ENCODE measurements at places on chromosomes 7 and 10.
A peak's percentile ranks its signal among the peaks of the same experiment; 100 is the strongest.

DNA sequence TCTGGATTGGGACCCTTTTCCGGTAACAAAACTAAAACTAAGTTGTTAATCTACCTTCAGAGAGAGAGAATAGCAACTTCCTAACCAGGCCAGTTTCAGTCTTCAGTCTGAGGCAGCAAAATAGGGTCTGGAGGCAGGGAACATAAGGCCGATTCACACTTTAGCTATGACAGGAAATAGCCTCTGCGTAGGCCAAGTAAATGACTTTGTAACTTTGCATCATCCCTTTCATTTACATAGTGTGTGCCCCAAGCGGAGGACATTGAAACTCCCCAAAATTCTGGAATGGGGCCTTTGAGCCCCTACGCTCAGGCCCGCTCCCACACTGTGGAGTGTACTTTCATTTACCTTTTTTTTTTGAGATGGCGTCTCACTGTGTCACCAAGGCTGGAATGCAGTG is 1.7 kb upstream of the UPP1 start:
- peak; percentile 86 for DNase-seq

DNA sequence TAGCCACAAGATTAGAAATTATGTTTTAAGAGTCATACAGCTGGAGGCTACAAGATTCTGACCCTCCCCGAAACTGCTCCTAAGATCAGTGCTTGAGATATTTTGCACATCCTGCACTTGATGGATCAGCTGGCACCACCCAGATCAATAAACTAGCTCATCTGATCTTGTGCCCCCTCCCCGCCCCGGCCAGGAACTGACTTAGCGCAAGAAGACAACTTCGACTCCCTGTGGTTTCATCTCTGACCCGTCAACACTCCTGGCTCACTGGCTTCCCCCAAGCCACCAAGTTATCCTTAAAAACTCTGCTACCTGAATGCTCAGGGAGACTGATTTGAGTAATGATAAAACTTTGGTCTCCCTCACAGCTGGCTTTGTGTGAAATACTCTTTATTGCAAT is 73.5 kb upstream of the NPSR1 start:
- no peak for DNase-seq

DNA sequence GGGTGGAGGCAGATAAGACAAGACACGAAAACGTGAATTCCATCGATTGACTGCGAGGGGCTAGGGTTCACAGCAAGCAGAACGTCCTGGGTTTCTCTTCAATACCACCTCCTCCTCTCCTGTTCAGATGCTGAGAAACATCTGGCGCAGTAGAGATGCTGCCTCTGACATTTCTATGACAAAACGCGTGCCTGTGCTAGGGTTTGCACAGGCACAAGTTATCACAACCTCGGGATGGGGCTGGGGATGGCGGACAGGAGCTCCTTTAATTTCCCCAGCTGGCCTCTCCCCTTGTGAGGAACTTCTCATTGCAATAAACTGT is 99.8 kb upstream of the SVIL start:
- DNase-seq: no peak

- no peak for DNase-seq
These were observed 763.2 kb downstream of the GRID1 start for GRCh38 chr10:85603151-85603940.

DNA sequence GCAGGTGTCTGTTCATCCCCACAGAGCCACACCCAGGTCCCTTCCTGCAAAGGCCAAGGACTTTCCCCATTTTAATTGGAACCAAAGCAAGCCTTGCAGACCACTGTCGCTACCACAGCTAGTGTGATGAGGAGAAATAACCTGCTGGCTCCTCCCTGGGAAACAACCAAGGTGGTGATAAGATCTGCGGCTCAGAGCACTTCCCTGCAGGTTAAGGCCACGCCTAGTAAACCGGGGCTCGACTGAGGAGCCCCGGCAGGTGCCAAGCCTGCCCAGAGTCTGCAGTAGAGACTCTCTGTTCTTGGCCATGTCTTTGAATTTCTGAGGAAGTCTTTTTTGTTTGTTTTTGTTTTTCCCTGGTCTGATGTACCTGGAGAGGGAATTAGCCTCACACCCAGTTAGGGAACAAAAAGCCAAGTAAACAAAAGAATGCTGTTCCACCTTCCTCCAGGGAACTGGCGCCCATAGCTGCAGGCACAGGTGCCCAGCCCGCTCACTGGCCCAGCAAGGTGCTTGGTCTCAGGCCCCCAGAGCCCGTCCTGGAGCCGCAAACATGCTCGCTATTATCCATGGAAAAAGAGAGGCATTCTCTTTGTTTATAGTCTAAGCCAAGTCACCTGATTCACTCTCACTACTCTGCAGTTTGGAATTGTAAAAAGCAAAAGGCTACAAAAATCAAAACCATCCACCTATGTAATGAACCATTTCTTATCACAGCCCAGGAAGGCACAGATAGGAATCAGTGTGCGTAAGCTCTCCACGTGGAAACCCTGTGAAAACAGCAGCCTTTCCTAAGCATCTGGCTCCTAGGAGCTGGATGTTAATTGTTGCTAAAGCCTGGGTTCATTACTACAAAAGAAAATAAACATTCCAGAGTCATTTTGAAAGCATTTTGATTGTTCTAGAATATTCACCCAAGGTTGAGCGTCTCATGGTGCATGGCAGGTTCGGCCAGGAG is 2.7 kb downstream of the GPR146 start:
- DNase-seq: no peak

DNA sequence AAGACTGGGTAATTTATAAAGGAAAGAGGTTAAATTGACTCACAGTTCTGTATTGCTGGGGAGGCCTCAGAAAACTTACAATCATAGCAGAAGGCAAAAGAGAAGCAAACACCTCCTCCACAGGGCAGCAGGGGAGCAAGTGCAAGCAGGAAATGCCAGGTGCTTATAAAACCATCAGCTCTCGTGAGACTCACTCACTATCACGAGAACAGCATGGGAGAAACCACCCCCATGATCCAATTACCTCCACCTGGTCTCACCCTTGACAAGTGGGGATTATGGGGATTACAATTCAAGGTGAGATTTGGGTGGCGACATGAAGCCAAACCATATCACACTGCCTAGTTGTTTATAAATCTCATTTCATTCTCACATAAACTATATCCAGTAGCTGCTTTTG is 28.0 kb upstream of the CPN1 start:
- DNase-seq: no peak

DNA sequence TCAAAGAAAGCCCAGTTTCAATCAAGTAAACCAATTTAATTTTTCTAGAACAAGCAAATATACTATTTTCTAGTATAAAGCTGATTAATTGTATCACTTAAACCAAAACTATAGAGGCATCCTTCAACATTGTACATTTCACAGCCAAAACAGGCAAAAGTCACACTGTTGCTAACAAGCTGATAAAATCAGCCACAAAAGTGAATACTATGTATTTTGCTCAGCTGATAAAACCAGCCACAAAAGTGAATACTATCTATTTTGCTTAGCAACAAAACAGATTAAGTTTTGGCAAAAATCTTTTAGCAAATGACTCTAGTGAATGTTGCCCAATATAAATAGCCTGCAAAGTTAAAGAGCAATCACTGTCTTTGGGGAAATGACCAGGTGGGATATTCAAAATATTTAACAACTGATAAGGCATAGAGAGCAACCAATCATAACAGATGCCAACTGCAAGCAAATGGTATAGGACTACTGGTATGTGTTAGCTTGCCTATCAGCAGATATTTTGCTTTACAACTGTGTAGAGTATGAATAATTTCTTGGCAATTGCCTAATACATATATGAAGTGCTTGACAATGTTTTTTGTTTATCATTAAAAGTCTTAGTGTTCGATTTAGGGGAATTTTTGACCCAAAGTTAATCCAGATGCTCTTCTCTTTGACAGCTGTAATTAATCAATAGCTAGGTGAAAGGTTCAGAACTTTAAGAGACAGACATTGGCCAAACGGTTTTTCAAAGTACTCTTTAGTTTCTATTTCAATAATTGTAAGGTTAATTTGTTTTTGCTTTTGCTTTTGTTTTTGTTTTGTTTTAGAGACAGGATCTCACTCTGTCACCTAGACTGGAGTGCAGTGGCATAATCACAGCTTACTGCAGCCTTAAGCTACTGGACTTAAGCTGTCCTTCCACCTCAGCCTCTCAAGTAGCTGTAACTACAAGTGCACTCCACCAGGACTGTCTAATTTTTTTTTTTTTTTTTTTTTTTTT is 44.4 kb upstream of the SP4 start:
- DNase-seq: no peak

- no peak for DNase-seq
These were observed 135.9 kb downstream of the ZMYND11 start for GRCh38 chr10:271201-271600.

- DNase-seq: peak; percentile 88
These were observed 12.3 kb downstream of the ERCC6 start for GRCh38 chr10:49526619-49527018.

GRCh38 chr7:249989-250388 is 40.0 kb upstream of the FOXL3 start:
- DNase-seq: no peak

DNA sequence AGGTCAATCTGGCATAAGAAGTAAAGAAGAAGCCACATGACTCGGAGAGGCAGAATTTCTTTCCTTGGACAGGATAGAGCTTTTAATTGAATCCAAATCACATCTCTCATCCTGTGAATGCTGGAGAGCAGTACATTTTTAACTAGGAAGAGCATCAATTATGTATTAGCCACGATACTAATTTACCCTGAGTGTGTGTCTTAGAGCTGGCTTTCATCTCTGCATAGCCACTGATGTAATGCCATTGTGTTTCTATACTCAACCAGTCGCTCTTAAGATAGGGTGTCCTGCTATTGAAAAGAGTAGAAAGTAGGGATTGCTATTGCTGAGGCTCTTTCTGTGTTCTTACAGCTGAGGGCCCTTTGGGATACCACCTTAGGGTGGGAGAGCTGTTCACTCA is 280.3 kb downstream of the AUTS2 start:
- DNase-seq: peak; percentile 16

DNA sequence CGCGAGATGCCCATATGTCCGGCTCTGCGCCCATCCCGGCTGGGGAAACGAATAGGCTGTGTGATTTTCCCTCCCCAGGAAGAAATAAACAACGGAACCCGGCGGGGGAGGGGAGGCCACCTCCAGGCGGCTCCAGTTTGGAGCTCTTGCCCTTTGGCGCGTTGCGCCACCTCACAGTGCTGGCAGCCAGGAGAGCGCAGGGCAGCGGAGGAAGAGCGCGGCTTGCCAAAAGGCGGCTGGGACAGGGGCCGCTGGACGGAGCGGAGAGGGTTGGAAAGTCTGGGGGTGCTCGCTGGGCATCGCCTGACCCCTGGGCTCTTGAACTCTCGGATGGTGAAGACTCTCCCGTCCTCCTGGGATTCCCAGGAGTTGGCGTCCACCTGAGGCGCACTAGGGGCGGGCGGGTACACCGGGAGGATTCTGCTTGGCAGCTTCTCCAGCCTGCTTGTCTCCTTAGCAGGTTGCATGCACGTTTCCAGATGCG is 5.3 kb upstream of the NEUROG3 start:
- no peak for DNase-seq

- no peak for DNase-seq
These were observed 285.3 kb downstream of the AHR start for GRCh38 chr7:17583786-17584185.

- DNase-seq: no peak
These were observed 810.7 kb upstream of the AUTS2 start for GRCh38 chr7:68787566-68787965.

- peak; percentile 98 for DNase-seq
These were observed 74.5 kb downstream of the BMPER start for GRCh38 chr7:33979807-33980355.

DNA sequence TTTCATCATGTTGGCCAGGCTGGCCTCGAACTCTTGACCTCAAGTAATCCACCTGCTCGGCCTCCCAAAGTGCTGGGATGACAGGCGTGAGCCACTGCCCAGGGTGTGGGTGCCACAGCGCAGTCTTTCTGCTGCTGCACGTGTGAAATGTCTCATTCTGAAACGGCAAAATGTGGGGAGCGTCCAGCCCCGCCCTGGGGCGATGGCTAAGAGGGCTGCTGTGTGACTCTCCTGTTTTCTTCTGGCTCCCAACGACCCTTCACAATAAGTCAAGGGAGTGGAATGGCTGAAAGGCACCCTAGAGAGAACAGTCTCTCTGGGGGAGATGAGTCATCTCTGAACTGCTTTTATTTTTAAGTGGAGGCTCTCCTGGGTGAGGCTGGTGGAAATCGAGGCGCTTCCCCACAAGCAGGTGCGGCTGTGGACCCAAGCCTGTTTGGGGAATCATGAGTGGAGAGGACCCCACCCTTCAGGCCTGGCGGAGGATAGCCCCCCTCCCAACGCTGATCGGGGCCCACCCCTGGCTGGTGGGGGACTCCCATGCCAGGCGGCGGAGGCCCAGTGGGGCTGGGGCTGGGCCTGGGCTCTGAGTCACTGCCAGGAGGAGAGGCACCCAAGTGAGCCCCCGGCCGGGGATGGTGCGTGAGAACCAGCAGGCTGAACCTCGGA is 18.0 kb downstream of the ADAP1 start:
- no peak for DNase-seq

DNA sequence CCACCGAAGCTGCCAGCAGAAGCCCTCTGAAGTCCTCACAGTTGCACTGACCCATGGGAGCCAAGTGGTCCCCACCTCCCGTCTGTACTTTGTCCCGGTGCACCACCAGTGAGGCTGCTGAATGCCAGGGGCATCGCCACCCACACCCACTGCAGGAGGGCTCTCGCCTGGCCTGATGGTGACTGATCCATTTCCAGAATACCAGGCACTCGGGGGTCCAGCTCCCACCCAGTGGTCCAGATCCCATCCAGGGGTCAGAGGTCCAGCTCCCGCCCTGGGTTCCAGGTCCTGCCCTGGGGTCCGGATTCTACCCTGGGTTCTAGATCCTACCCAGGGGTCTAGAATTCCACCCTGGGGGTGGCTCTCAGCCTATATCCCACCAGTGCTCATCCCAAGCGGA is 9.1 kb upstream of the JAKMIP3 start:
- DNase-seq: no peak

DNA sequence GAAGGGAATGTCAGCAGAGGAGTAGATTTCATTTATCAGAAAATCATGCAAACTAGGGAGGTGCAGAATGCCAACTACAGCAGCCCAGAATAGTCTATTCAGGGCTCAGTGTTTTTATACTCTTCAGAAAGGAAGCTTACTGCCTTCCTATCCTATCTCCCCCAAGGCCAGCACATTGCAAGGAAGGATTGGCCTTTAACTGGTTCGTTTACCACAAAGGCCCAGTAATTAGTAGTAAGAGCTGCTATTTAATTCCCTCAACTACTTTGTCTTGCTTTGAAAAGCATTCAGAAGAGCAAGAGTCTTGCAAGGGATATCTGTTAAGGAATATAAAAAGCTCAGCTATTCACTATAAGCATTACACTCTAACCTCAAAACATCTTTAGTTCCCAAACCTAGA is 86.4 kb upstream of the RNF148 start:
- no peak for DNase-seq

DNA sequence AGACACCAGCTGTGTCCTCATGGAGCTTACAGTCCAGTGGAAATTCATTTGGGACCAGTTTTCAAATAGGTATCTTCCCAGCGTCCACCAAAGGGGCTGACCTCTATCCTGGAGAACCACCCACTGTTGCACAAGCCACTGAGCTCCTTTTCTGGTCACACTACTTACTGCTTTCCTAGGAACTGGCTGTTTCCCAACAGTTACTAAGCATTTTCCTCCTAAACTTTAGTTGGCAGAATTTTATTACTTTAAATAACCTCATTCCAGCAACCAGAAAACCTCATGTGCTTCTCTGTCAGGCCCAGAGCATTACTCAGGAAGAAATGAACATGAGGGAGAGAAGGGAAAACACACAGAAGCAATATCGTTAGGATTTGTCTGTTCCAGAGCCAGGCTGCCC is 183.1 kb downstream of the GPAM start:
- peak; percentile 27 for DNase-seq

GRCh38 chr10:31154996-31155395 is 123.3 kb upstream of the ZNF438 start:
- DNase-seq: no peak
